ENCODE measurements at places on chromosomes 4 and X.

DNA sequence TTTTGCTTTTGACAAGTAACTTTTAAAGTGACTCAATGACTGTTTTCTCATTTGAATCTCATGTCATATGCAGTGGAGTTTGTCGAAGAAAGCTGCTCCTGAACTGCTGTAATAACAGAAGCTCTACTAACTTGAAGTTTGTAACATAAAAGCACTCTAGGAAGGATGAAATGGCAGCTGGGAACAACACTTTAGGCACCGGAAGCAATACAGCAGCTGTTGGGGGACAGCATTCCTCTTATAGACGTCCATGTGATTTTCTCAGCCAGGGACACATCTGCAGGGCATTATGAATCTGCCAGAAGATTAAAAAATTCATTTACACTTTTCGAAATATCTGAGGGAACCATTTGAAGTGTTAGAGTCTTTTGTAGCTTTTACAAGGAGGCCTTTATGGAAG lies 1035.8 kb downstream of the ADGRL3 start:
- no peak for DNase-seq

DNA sequence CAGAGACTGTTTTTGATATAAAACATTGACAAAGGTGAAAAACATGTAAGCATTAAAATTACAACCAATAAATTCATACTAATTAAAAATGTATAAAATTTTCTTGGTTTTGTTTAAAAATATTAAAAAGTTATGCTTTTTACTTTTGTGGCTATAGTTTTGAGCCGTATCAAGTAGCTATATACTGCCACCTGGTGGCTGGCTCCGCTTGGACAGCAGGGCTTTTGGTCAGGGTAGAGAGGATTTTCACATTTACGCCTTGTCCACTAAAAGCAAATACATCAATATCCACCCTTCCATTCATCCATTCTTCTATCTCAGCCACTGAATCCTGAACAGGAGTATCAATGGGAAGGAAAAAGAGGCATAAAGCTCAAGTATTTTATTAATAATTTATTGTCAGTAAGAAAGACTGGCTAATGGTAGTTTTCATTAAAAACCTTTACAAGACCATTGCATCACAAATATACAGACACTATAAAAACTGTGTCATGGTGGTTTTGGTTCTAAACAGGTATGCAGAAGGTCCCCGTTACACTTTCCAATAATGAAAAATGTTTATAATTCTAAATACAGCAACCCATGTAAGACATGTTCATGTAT lies 32.1 kb upstream of the MTNR1A start:
- peak; percentile 65 for DNase-seq

DNA sequence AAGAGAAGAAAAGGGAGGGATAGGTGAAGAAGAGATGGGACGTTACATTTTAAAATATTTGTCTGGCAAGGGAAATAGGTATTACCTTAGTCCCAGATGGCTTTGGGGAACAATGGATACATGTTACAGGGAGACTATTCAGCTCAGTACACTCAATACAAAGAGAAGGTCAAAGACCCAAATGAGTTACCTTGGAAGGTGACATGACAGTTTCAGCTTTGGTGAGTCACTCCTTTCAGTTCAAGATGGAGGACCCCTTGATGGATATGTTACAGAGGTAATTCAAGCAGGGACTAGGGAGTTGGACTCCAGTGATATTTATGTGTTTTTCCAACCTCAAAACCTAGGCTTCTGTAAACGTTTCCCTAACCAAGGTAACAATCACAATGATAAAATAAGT lies 5.0 kb downstream of the NOA1 start:
- no peak for DNase-seq

GRCh38 chr4:1019729-1020470 lies 8.5 kb downstream of the FGFRL1 start:
- no peak for DNase-seq

DNA sequence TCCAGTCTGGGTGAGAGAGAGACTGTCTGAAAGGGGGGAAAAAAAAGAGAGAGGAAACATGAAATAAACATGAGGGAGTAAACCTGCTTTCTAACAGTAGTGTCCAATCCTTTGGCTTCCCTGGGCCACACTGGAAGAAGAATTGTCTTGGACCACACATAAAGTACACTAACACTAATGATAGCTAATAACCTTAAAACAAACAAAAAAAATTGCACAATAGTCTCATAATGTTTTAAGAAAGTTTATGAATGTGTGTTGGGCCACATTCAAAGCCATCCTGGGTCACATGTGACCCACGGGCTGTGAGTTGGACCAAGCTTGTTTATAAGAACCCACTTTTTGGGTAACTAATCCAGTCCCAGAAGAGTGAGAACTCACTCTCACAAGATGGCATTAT lies 30.3 kb downstream of the PDS5A start:
- no peak for DNase-seq

GRCh38 chrX:105266456-105266855 lies 46.0 kb upstream of the TEX13A start:
- DNase-seq: no peak

- DNase-seq: no peak
These were observed 930.2 kb upstream of the DIAPH2 start for GRCh38 chrX:95754411-95754810.

DNA sequence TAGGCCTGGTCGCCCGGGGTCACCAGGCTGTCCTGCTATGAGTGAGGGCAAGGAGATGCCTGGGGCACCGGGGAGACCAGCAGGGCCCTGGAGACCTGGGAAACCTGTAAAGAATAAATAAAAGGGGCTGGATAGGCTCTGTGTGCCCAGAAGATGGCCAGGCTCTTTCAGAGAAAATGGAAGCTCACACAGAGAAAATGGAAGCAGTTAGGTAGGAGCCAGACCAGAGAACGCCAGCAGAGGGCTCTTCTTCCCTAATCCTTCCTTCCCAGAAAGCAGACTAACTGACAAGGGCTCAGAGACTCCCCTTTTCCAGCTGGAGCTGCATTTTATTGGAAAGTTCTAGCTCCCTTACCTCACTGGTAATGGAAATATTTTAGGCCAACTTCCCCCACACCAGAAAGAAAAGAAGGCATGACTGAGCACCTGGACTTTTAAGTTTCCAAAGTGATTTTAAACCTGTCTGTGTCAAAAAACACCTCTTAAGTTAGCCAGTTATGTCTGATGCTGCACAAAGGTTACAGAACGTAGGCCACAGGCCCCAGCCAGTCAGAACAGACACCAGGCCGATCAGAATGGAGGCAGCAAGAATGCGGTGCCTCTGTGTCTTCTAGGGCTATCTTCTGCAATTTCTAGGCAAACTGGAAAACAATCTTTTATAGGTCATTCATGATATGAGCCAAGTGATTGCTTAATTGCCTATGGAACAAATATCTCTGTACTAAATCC lies 74.0 kb downstream of the ATG4A start:
- peak; percentile 43 for DNase-seq

All from astrocyte of the spinal cord (primary cell).